Mammary epithelial cell (primary cell): ENCODE measurements at places on chromosomes 3 and 15.

DNA sequence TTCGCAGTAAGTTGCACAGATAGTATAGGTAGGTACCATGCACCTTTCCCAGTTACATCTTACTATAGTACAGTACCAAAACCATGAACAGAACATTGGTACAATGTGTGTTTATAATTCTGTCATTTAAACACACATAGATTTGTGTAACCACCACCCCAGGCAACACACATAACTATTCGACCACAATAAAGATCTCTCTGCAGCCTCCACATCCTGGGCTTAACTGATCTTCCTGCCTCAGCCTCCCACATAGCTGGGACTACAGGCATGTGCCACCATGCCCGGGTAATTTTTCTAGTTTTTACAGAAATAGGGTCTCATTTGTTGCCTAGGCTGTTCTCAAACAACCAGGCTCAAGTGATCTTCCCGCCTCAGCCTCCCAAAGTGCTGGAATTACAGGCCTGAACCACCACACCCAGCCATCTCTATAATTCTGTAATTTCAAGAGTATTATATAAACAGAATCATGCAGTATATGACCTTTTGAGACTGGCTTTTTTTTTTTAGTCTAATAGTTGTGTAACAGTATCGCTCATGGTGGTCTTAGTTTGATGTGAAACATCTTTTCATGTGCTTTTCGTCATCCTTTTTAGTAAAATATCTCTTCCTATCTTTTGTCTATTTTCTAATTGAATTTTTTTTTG is 13.3 kb upstream of the TMF1 start:
- no peak for DNase-seq

DNA sequence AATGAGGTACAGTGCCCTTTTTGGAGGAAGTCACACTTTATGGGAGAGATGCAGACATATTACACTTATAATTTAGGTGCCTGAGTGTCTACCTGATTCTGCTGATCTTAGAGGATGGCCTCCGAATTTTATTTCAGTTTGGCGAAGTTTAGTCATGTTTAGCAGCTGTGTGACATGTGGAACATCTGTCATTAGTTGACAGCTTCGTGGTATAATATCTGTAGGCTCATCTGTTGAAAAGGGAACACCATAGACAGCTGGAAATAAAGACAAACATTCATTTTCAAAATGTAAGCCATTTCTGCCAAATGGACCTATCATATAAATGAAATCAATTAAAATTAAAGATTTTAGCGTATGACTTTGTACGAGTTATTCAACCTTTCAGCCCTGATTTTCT is 165.4 kb downstream of the CFAP20DC start:
- no peak for DNase-seq

GRCh38 chr3:169869484-169870220 is at the start of gene LRRC31:
LRRC31 (minus strand) TSS chr3:169869935; CDS start chr3:169869807, 128 bp downstream.
- DNase-seq, result no peak

DNA sequence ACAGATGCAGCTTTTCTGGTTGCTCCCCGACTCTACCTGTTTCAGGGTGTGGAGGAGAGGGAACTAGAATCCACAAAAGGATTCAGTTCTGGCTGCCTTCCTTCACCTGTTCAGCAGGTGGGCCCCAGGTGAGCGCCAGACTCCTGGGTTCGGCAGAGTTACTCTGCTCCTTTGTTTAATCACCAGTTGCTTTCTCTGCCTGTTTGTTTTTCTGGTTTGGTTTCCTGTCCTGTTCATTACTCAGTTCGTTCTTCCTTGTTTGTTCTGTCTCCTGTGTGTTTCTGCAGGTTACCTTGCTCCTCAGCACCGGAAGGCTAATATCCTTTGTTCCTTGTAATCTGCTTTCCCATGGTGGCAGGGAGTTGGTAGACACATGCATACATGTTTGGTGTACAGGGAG is 508.5 kb upstream of the ATP11B start:
- no peak for DNase-seq

- no peak for DNase-seq
Observed at GRCh38 chr3:55717481-55717880, 230.4 kb upstream of the WNT5A start.

DNA sequence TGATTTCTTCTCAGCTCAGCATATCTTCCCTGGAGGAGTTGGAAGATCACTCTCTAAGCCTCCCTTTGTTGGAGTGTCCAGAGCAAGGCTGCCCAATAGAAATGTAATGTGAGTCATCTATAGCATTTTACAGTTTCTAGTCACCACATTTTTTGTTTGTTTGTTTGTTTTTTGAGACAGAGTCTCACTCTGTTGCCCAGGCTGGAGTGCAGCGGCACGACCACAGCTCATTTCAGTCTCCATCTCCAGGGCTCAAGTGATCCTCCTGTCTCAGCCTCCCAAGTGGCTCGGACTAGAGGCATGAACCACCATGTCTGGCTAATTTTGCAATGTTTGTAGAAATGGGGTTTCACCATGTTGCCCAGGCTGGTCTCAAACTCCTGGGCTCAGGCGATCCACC is 21.3 kb downstream of the KLHL6 start:
- DNase-seq, result peak; percentile 40

GRCh38 chr3:119409844-119410243 is 53.6 kb downstream of the TMEM39A start:
- no peak for DNase-seq

DNA sequence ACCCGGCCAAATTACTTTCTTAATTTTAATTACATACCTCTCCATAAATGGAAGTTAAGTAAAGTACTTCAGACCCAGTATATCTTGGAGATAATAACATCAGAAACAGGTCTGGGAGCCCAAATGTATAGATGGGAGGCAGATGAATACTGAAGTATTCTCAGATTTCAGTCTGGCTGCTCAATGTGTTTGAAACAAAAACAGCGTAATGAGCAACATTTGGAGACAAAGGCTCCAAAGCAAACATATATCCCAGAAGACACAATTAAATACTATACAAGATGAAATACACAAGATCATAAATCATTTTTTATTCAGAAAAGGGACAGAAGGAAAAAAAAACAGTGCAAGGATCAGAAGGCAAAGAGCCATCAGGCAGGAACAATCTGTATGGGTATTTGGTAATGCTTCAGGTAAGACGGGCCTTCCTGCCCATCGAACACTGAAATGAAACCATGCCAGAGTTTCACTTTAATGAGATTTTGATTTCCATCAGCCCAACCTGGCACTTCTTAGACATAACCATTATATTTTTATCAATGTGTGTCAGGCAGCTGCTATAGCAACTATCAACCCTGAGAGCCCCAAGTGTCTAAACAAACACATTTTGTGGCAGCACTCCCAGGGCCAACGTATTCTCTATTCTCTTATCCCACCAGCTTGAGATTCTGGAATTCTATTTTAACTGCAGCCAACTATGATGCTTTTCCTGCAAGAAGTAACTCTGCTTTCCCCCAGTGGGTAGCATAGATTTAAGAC is 210.8 kb downstream of the STT3B start:
- DNase-seq, result no peak

DNA sequence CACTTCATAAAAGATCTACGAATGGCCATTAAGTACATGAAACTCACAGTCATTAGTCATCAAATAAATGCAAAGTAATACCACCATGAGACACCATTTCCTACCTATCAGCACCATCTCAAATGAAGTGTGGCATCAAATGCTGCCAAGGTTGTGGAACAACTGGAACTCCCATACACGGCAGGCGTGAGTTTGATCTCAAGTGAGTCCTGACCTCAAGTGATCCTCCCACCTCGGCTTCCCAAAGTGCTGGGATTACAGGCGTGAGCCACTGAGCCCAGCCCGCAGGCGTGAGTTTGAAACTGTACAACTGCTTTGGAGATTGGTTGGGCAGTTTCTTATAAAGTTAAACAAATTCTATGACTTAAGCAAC is 28.8 kb upstream of the HDAC11 start:
- peak; percentile 68 for DNase-seq

- no peak for DNase-seq
Observed at GRCh38 chr3:88408935-88409334, 259.2 kb downstream of the C3orf38 start.

DNA sequence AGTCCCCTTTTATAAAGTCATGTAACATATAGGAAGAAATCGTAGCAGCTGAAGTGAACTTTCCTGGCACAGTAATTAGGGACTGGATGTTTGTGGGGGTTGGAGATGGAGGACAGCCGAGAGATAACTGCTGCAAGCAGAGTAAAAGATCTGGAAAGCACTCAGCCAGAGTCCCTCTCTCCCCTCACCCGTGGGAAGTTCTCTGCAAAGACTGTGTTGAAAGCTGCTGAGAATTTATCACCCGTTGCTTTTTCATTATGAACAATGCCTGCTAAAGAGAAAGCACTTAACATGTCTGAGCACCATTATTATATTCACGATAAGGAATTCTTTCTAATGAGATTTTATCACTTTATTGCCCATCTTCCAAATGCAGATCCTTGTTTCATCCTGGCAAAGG is 248.8 kb downstream of the SHOX2 start:
- DNase-seq, result no peak

DNA sequence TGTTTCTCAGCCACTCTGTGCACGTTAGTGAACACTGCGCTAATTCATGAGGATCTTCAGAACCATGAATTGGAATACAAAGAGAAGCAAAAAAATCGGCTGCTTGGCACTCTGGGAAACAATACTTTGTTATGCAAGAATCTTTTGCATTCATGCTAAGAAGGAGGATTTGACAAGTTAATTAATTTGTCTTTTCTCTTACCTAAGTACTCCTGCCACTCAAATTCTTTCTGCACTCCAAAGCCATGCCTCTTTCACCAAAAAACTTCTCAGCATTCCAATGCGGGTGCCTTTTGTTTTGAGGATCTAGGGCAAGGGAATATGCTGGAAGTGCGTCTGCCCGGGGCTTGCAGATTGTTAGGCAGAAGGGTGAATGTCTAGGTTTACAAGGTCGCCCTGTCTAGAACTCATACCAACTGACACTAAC is 11.3 kb upstream of the KAT2B start:
- DNase-seq, result no peak

GRCh38 chr15:47844437-47844836 is 127.1 kb downstream of the SEMA6D start:
- no peak for DNase-seq

DNA sequence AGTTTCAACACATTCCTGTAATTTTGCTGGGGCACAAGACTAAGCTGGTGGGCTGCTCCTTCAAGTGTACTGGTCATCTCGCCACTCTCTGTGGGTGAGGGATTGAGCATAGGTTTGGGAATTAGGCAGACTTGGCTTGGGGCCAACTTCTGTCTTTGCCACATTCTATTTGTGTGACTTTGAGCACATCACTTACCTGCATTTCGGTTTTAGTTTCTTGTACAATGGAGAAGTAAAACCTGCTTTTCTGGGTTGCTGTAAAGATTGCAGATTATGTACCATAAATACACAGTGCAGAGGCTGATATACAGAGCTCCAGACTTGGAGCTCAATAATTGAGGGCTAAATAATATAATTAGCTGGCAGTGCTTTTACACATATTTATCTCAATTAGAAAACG is 162.1 kb downstream of the C3orf38 start:
- no peak for DNase-seq

- no peak for DNase-seq
Observed at GRCh38 chr3:46878781-46879436, 1.4 kb downstream of the PTH1R start.

DNA sequence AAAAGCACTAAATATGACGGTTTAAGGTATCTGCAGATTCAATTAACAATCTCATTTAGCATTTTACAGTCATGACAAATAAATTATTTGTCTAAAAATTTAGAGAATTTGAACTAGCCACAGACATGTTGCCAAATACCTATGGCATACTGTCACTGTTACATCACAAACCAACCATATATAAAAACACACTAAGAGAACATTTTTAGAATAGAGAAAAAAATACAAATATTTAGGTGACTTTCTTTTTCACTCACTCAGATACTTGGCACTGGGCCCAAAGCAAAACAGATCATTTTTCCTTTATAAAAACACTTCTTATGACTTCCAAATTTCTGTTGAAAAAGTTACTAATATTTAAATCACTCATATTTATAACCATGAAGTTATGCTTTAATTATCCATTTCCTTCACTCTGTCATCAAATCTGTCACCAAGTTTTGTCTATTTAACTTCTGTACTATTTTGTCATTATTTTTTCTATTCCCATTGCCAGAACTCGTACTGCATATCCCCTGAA is 644.7 kb downstream of the OTOL1 start:
- peak; percentile 16 for DNase-seq

- DNase-seq, result peak; percentile 26
Observed at GRCh38 chr3:94423578-94423977, 360.7 kb downstream of the NSUN3 start.

DNA sequence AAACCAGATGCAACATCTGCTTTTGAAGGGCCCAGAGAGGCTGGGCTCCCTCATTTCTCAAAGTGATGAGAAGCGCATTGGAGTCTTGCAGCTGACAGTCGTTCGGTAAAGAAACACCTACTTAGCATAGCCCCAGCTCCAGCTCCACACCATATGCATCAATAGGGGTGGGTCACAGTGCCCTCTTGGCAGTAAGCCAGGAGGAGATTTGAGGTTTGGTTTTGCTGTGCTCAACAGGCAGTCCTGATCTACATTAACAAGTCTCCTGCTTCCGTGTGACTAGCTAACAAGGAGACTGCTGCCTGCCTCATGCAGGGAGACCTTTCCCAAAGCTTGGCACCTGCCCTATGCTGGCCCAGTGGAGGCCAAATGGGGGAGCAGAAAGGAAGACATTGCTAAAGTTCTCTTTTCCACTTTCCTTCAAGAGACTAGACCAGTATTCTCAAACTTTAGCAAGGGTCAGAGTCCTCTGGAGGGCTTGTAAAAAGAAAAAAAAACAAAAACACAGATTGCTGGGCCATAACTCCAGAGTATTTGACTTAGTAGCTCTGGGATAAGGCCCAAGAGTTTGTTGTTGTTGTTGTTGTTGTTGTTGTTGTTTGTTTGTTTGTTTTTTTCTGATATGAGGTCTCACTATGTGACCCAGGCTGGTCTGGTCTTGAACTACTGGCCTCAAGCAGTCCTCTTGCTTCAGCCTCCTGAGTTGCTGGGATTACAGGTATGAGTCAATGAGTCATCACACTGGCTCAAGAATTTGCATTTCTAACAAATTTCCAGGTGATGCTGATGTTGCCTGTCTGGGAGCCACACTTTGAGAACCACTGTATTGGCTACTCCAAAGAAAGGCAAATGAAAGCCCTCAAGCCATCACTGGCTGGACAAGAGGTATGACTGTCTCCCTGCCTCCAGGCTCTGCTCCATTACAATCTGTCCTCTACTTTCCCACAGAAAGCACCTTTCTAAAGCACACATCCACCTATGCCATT is 294.9 kb downstream of the RORA start:
- DNase-seq, result peak; percentile 25

GRCh38 chr3:173416070-173416469 is 18.5 kb downstream of the NLGN1 start:
- no peak for DNase-seq

DNA sequence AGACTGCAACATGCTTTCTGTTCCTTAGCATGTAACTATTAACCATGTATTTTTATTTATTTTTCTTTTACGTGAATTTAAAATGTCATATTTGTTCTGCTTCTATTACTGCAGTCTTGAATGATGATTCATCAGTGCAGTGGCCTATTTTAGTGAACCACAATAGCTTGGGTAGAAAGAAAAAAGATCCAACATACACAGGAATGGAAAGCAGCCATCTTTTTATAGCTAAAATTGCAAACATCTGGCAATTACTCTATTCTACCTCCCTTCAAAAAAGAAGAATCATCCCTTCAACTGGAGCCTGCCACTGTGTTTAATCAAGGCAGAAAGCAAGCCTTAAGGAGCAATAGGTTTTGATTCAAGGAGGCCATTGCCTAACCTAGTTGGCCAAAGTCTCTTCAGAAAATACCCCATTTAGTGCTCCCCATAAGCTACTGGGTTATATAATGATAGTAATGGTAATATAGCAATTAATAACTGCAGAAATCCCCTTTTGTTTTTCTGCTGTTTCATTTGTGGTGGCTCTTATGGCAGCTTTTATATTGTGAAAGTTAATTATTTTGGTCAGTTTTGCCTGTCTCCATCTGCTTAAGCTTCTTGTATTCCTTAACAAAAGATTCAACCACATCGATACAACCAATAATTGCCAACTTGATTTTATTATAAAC is 267.3 kb downstream of the LPP start:
- DNase-seq, result peak; percentile 29
